ENCODE measurements at places on chromosomes 1 and 21.

GRCh38 chr1:34500451-34500850, 254.4 kb upstream of the GJB5 start:
- DNase-seq, result no peak

GRCh38 chr1:111212634-111213335, 12.3 kb upstream of the DENND2D start:
- no peak for DNase-seq

DNA sequence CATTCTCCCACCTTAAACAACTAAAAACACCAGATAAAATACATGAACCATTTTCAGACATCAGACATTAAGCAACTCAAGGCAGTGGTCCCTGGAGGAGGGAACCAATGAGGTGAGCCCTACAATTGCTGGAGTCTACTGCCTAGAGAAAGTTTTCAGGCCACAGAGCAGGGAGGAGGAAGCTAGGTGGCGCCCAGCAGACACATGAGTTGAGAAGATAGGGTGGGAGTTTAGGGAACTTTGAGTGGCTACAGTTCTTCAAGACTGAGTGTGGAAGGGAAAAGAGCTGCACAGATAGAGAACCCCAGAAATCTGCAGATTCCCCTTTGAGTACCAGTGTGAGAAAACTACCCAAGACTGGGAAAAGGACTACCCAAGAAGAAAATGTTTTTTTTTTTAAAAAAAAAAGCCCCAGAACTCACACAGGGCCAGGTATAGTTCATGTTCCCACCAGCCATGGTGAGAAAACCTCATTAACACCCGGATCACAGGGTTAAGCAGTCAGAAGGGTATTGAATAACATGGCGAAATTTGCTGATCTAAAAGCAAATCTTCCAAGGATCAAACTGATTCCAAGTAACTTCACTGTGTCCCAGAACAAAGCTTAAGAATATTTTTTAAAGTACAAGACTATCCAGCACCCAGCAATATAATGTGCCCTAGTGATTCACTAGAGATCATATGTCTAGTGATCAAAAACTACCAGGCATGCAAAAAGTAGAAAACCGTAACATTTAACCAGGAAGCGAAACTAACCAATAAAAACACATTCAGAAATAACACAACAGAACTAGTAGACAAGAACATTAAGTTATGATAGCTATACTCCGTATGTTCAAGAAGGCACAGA, 12.0 kb downstream of the ALDH9A1 start:
- no peak for DNase-seq

GRCh38 chr1:175390081-175390481, 197.5 kb upstream of the KIAA0040 start:
- no peak for DNase-seq

DNA sequence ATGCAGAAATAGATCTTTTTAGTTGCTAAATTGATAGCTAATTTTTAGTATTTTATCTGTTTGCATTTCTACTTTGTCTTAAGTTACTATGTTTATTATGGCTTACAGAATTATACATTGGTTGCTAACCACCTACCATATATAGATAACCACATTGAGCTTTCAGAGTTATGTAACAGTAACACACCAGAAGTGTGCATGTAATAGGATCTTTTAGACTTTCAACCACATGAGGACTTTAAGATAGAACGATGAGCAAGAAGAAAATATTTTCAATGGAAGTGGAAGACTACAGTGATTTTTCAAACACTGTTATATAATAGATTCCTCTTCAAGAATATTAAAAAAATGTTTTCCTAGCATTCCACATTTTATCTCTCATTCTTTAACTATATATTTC, 28.8 kb downstream of the TOR1AIP1 start:
- DNase-seq, result no peak

GRCh38 chr21:17231124-17231523, 281.7 kb upstream of the CXADR start:
- DNase-seq, result no peak

DNA sequence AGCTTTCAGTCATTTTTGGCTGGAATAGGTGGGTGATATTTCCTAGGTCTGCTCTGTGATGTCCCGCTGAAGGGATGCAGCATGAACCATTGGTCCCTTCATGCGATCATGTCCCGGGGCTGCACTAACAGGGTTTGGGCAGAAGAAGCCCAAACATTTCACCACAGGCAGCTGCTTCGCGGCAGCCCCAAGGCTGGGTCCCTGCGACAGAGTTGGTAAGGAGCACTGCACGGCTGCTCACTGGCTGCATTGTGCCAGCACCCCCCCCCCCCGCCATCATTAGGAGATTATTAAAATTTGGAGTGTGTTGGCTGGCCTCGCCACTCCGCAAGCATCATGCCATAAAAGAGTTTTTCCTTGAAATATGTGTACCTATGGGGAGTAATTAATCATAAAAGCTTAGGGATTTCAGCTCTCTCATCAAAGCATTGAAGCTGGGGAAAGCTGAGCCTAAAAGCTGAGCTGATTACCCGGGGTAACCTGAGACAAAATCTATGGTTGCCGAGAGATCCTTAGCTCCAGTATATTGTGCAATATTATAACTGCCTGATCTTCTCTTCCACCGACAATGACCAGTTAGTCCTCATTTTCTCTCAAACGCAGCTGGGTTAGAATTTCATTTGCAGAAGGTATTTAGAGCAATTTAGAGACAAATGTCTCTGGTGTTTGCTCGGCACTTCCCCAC, 62.5 kb downstream of the PEX14 start:
- no peak for DNase-seq

GRCh38 chr1:11719313-11720032, 16.5 kb upstream of the AGTRAP start:
- peak; percentile 72 for DNase-seq

GRCh38 chr1:157151506-157151905, 13.3 kb upstream of the ETV3 start:
- DNase-seq, result no peak

DNA sequence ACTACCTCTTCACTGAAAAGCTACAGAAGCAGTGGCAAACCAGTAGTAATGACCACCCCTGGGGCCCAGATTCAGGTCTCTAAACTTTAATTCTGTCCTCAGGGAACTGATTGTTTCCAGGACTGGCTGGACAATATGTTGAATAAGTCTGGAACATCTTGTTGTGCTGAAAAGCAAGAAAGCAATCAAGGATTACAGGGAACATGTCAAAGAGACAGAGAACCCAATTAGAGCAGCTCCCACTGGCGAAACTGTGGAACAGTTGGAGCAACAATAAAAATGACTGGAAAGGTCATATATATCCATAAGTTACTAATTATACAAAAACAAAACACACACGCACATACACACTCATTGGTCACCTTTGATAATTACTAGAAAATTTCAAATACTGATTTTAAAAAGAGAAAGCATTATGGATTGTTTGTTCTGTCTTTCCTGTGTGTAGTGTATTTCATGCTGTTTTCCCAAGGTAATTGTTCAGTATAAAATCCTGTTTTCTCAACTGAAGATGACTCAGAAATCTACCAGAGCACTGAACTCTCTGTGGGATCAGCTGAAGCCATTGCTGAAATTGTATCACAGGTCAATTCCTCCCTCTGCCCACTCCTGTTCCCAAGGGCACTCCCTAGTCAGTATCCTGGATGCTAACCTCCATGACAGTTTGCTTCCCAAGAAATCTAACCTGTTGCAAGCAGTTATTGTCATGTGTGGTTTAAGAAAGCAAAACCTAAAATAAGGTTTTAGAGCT, 83.6 kb upstream of the RGS1 start:
- DNase-seq, result no peak

DNA sequence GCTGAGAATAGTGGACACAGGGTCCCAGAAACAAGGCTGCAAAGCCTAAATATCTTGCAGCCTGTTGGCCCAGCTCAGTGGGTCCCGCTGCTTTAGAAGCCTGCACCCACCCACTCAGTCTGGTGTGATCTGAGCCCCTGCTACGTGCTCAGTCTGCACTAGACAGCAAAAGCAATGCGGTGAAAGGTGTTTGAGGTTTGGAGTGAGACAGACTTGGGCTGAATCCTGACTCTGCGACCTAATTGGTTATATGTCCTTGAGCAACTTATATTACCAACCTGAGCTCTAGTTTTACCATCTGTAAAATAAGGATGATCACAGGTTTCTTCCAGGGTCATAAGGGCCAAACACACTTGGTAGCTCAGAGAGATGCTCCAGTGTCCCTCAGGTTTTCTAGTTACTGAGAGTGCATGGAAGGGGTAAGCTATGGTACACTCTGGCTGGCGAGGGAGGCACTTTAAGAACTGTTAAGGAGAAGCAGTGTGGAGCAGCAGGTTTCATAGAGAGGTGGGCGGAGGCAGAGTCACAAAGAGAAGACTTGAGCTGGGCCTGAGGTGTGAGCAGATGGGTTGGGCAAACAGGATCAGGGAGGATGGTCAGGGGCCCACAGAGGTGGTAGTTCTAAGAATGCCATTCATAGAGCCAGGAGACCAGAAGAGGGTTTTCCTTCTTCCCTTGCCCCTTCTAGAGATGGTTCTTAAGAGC, 10.1 kb downstream of the TMEM200B start:
- no peak for DNase-seq

GRCh38 chr1:43636006-43636641, 13.8 kb upstream of the KDM4A start:
- DNase-seq, result no peak

GRCh38 chr1:183995322-183996039, 42.0 kb downstream of the COLGALT2 start:
- DNase-seq, result no peak

GRCh38 chr1:116367256-116367945, 5.6 kb upstream of the ATP1A1 start:
- no peak for DNase-seq

DNA sequence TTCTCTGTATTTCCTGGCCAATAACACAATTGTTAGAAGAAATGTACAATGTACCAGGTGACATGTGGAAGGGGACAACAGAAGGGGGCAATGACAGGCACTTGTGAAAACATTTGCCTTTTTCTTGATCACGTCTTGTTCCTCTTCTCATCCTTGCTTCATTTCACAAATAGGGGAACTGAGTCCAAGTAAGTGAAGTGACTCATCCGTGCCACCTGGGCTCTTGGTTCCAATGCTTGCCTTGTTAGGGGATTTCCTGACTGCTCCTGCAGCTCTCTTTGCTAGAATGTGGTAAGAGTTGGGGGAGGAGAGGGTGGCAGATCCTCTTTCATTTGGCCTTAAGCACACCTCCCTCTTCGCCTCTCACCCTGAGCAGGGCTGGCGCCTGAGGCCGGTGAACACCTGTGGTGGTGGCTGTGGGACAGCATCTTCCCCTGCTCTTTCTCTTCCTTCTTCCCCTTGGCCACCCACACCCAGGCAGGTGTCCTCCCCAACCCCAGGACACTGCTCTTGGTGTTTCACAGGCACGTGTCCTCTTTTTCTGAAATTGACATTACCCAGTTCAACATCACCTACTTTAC, 2.2 kb upstream of the RHEX start:
- DNase-seq, result no peak

DNA sequence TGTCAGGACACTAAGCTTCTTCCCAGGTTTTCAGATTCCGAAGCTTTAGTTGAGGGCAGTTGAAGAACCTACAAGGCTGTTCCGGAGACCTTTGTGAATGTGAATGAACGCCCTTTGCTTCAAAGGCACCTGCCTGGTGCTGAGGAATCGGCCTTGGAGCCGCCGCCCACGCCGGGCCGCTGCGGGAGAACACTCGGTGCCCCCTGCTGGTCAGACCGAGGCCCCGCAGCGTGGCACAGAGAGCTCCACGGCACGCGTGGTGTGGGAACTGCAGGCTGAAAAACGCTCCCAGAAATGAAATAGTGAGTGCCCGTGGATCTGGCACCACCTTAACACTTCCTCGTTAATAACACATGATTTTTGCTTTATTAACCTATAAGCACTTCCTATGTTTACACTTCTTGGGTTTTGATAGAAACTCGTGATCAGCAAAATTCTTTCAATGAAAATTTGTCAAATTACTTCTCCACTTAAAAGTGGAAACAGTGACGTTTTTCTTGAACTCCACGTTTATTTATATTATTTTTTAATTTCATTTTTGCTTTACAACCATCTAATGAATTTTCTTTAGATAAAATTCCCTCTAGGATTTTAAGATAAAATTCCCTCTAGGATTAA, 460.6 kb downstream of the DSCAM start:
- no peak for DNase-seq

- DNase-seq, result no peak
Observed at GRCh38 chr21:41883582-41883981, 4.4 kb upstream of the PRDM15 start.

DNA sequence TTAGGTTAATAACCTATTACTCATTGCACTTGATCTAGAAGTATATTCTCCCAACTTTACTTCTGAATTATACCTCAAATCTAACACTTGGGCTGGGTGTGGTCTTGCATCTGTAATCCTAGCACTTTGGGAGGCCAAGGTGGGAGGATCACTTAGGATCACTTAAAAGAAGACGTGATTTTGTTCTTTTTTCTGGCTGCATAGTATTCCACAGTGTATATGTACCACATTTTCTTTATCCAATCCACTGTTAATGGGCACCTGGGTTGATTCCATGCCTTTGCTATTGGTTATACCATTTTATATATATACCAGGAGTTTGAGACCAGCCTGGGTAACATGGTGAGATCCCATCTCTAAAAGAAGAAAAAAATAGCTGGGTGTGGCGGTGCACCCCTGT, 48.5 kb upstream of the TSNAX start:
- DNase-seq, result no peak

- DNase-seq, result no peak
Observed at GRCh38 chr1:118815909-118816308, 172.2 kb downstream of the TBX15 start.

GRCh38 chr1:46128344-46128743, 4.1 kb downstream of the PIK3R3 start:
- DNase-seq, result no peak

DNA sequence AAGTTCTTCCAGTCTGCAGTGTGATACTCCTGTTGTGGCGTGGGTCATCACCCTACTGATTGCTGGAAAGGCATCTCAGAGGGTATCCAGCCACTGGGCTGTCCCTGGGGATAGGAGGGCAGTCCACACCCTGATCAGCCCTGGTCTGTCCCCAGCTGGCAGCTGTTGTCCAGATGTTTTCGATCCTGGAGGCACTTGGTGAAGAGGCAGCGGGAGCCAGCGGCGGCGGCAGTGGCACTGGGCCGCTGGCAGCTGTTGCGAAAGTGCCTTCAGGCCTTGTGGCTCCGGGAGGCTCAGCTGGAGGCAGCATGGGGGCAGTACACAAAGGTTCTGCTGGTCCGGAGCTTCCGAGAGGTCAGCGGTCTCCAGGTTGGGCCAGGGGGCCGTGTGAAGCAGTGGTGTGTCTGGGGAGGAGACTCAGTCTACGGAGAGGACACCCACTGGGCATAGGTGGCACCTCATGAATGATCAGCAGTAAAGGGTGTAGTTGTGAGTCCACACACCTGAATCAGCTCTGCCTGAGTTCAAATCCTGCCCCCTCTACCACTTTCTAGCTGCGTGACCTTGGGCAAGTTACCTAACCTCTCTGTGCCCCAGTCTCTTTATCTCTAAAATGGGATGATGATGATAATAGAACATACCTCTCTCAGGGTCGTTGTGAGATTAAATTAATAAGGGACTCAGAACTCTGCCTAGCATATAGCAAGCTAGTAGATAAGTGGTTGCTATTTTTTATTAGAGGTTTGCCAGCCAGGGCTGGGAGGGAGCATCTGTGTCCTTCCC, 6.1 kb downstream of the C1orf167 start:
- DNase-seq, result no peak

- DNase-seq, result no peak
Observed at GRCh38 chr1:43049481-43049880, 90.8 kb upstream of the SLC2A1 start.
